Neural crest cell (in vitro differentiated cells): ENCODE measurements at places on chromosomes 3 and 15.

GRCh38 chr15:55106155-55106554, 90.6 kb downstream of the RSL24D1 start:
- no peak for DNase-seq

DNA sequence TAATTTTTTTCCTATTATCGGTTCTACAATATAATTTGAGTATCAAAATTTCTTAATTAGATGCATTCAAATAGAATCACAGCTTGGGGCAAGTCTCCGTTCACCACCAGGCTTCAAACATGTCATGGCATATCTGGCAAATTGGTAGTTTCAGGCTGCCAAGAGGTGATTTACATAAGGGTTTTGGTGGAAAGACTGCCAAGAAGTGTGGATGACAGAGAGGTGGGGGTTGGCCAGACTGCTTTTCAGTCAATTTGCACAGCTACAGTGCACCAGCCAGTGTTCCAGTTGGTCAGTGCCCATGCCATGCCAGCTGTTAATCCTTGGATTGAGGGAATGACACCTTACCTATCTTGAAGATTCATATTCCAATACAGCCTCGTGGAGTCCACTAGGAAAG, 8.4 kb upstream of the GSK3B start:
- no peak for DNase-seq

- no peak for DNase-seq
Observed at GRCh38 chr3:128490915-128491690, 1.9 kb downstream of the GATA2 start.

- DNase-seq, result peak; percentile 74
Observed at GRCh38 chr15:68578175-68578979, 416 bp upstream of the CORO2B start.

- no peak for DNase-seq
Observed at GRCh38 chr3:20537234-20537633, 351.2 kb upstream of the SGO1 start.

- DNase-seq, result no peak
Observed at GRCh38 chr3:16907243-16907642, 22.5 kb downstream of the PLCL2 start.

- DNase-seq, result no peak
Observed at GRCh38 chr3:170397685-170398084, 21.0 kb upstream of the CLDN11 start.

- no peak for DNase-seq
Observed at GRCh38 chr15:65058394-65059368, 9.1 kb downstream of the RASL12 start.
